Activated T-cell treated with anti-CD3 and anti-CD28 coated beads, Interleukin-2, amount 50 U/mL, for 24 hours (primary cell): ENCODE measurements at places on chromosomes 1 and 21.

- H3K4me1 ChIP-seq, result peaks cover 8% of the 10 kb centered on the region
- H3K27ac ChIP-seq, result no peak overlapping the region
- no peak for DNase-seq
- peaks cover 16% of the 10 kb centered on the region for H3K27me3 ChIP-seq
- no peaks in the 10 kb centered on the region for H3K36me3 ChIP-seq
These were observed 98.8 kb downstream of the RIPK4 start for GRCh38 chr21:41668051-41668541.

DNA sequence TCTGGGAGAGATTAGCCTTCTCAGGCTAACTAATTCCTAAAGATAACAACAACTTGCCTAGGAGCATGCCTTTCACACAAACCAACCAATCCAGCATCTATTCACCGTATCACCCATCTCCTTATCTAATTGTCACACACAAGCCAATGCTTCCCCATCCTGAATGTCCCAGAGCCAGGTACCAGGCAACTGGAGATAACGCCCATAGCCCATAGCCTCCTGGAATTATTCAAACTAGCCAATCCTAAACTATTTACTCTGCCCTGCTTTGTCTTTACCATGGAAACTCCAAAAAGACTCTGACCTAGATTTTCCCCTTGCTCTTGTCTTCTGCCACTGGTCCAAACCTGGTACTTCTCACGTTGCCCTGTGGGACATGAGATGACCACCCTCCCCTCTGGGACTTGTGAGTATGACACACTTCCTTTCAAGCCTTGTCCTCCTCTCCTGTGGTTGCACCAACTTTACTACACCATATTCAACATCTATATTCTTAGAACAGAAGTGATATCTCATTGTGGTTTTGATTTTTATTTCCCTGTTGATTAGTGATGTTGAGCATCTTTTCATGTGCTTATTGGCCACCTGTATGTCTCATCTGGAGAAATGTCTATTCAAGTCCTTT is 8.8 kb upstream of the ATG4C start:
- no peak for DNase-seq
- H3K4me3 ChIP-seq, result no peak overlapping the region
- no peaks in the 10 kb centered on the region for H3K4me1 ChIP-seq
- no peak overlapping the region for H3K27ac ChIP-seq
- H3K36me3 ChIP-seq, result no peaks in the 10 kb centered on the region

DNA sequence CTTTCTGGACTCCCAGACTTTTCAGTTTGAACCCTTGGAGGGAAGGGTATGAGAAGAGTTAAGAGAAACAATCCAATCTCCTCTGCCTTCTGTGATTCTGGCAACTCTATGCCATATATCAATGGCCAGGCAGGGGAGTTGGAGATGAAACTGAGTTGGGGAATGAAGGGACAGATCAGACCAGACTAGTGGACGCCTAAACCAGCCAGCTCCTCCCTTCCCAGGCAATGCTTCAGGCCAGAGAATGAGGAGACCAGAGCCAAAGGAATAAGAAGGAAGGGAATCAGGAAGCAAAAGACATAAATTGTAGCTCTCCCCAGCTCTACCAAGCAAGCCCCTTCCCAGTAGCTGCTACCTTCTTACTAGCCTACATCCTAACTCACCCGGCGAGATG is 22.7 kb downstream of the PLEKHA6 start:
- H3K4me3 ChIP-seq, result no peak overlapping the region
- no peaks in the 10 kb centered on the region for H3K36me3 ChIP-seq
- H3K27ac ChIP-seq, result no peak overlapping the region
- DNase-seq, result no peak
- no peaks in the 10 kb centered on the region for H3K27me3 ChIP-seq

DNA sequence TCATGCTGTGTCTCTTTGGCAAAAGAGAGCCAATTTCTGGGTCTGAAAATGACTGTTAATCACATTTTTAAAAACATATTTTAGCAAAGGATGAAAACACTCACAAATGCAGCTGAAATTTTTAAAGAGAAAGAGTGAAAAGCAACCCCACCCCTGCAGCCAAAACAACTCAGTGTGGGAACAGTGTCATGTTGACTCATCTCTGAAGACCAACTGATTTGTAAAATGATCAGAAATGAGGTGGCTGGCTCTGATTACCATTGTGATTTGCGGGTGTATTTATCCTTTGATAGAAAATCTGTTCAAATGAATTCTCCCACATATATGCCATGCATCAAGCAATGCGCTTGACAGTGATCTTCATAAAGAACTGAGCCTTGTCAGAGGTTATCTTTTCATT is 287.0 kb upstream of the ESRRG start:
- H3K36me3 ChIP-seq, result no peaks in the 10 kb centered on the region
- no peak overlapping the region for H3K27ac ChIP-seq
- H3K27me3 ChIP-seq, result no peaks in the 10 kb centered on the region
- no peak for DNase-seq

GRCh38 chr1:89567797-89568196 is 43.2 kb downstream of the LRRC8B start:
- H3K27me3 ChIP-seq, result no peaks in the 10 kb centered on the region
- no peak overlapping the region for H3K4me3 ChIP-seq
- H3K27ac ChIP-seq, result no peak overlapping the region
- DNase-seq, result no peak
- peaks cover 62% of the 10 kb centered on the region for H3K4me1 ChIP-seq
- H3K36me3 ChIP-seq, result peaks cover 94% of the 10 kb centered on the region

DNA sequence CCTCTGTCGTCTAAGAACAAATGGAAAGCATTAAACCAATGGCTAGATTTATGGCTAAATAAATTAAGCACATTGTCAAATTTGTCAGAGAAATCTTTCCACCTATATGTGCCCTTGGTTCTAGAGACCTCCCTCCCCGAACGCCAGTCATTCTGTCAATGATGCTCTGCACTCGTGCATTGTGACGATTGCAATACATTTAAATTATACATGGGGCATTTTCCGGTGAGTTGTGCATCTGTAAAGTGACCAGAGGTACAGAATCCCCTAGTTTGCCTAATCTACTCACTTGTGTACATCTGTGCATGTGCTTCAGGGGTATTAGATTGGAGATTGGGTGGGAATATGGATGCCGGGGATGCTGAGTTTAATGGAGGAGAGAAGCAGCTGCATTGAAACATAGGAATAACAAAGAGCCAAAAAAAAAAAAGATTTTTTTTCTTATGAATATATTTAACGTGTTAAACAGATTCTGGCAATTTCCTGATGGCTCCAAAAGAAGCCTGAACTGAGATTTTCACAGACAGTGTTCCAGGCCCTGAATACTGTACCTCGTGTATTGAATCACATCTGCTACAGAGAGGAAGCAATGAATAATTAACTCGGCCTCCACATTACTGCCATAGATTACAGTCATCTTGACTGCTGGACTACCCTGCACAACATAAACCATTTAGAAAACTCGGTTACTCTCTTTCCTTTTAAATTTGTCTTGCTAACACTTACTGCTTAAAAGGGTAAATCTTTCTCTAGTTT is 149.0 kb upstream of the C1orf87 start:
- H3K36me3 ChIP-seq, result no peaks in the 10 kb centered on the region
- H3K4me1 ChIP-seq, result peaks cover 3% of the 10 kb centered on the region
- no peak overlapping the region for H3K27ac ChIP-seq

DNA sequence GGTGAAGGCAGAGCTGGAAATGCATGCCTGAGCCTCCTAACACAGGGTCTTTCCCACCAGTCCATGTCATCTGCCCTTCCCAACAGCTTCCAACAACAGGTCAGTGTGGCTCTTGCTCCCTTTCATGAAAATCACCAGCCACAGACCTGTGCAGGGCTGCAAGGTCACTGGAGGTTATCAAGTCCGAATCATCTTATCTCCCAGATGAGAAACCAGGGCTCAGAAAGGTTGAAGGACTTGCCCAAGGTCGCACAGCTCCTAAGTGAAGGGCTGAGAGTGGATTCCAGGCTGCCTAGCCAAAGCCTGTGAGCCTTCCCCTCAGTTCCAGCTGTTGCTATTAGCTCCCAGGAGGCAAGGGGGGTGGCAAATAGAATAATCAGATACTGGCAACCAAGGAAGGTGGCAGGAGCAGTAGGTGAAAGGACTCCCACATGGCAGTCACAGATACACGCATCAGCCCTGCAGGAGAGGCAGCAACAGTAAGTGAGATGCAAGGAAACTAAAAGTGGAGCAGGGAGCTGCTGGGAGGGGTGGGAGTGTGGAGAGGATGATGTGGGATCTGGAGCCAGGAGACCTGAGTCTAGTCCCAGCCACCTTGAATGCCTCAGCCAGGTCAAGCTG is 74.2 kb downstream of the SSBP3 start:
- no peak for DNase-seq
- H3K4me1 ChIP-seq, result peaks cover 71% of the 10 kb centered on the region
- peaks cover 9% of the 10 kb centered on the region for H3K36me3 ChIP-seq

GRCh38 chr1:26072305-26072704 is 4.9 kb upstream of the TRIM63 start:
- no peaks in the 10 kb centered on the region for H3K36me3 ChIP-seq
- peaks cover 3% of the 10 kb centered on the region for H3K4me1 ChIP-seq
- H3K27me3 ChIP-seq, result peaks cover 25% of the 10 kb centered on the region
- no peak overlapping the region for H3K27ac ChIP-seq
- no peak for DNase-seq

DNA sequence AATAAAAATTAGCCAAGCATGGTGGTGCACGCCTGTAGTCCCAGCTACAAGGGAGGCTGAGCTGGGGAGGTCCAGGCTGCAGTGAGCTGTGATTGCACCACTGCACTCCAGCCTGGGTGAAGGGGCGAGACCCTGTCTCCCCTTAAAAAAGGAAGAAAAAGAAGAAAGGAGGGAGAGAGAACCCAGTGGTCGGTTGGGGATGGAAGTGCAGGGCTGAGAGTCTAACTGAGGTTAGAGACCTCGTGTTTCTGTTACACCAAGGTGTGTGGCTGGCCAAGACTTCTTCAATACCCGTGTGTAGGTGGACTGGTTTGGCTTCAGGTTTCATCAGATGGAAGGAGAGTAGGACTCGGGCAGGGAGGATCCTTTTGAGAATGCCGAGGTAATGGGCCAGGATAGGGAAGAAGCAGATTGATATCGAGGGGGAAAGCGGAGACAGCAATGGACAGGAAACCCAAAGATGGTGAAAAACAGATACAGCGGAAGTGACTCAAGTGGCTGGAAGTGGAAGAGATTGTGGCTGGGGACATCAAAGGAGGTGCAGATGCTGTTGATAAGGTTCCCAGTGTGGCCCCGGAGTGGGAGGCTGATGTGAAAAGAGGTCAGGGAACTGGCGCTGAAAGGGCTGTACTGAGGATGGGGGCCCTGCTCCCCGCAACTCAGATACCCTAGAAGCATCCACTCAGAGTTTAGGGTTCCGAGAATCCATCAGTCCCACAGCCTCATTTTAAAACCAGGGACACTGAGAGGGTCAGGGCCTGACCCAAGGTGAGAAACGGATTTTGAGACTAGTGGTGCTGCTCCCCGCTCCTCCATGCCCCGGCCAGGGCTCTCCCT is 681 bp upstream of the UBXN10 start:
- peak overlapping the region; percentile 76 for H3K27ac ChIP-seq
- H3K4me1 ChIP-seq, result peaks cover 51% of the 10 kb centered on the region
- peaks cover 18% of the 10 kb centered on the region for H3K27me3 ChIP-seq
- H3K36me3 ChIP-seq, result no peaks in the 10 kb centered on the region
- DNase-seq, result peak; percentile 72

GRCh38 chr1:242468784-242469183 is 55.7 kb downstream of the PLD5 start:
- H3K27me3 ChIP-seq, result peaks cover 13% of the 10 kb centered on the region
- H3K4me1 ChIP-seq, result no peaks in the 10 kb centered on the region
- H3K4me3 ChIP-seq, result no peak overlapping the region
- DNase-seq, result no peak
- H3K36me3 ChIP-seq, result no peaks in the 10 kb centered on the region
- H3K27ac ChIP-seq, result no peak overlapping the region

DNA sequence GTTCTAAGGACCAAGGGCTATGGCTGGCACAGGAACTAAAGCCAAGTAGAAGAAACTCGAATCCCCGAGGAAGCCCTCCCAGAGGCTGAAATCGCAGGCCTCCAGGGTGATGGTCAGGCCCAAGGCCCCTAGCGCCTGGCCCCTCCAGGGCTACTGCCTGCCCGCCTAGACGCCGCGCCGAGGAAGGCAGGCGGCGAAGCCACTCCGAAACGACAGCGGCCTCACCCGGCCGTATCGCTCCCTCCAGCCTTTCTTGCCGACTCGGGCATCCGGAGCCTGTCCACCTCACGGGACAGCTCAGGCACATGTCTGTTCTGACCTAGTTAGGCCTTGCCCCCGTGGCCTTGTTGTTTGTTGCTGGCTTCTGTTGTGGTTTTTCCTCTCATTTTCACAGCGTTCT is 9.7 kb upstream of the LHX8 start:
- no peaks in the 10 kb centered on the region for H3K36me3 ChIP-seq
- H3K27me3 ChIP-seq, result peaks cover 37% of the 10 kb centered on the region
- H3K27ac ChIP-seq, result no peak overlapping the region
- no peak overlapping the region for H3K4me3 ChIP-seq
- no peaks in the 10 kb centered on the region for H3K4me1 ChIP-seq

DNA sequence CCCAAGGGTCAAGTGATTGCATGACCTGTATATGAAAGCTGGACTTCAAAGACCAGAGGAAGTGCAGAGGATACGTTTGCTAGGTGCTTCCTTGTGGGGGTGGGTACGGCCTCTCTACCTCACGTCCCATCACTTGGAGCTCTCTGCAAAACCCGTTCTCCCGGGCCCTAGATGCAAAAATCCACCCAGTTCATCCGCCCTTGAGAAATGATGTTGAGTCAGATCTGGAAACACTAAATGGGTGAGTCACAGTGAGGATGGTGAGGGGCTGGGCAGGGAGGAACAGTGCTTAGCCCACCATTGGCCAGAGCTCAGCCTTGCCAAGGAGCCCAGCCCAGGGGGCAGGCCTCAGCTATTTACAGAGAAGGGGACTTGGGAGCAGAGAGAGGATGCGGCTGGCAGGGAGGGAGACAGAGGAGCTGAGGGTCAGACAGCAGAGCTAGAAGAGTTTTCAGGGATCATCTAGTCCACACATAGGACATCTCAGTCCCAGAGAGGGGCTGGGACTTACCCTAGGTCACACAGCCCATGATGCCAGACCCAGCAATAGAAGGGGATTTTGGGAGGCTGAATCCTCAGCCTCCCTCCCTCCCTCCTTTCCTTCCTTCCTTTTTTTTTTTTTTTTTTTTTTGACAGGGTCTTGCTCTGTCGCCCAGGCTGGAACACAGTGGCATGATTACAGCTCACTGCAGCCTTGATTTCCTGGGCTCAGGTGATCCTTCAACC is 14.6 kb downstream of the ARHGEF10L start:
- DNase-seq, result no peak
- H3K27me3 ChIP-seq, result peaks cover 26% of the 10 kb centered on the region
- no peaks in the 10 kb centered on the region for H3K4me1 ChIP-seq
- H3K36me3 ChIP-seq, result no peaks in the 10 kb centered on the region
- H3K4me3 ChIP-seq, result no peak overlapping the region
- H3K27ac ChIP-seq, result no peak overlapping the region
